ENCODE measurements at places on chromosomes 3 and 15.
A peak's percentile ranks its signal among the peaks of the same experiment; 100 is the strongest.

GRCh38 chr3:117165601-117166051, 456.0 kb downstream of the TUSC7 start:
- no peak for DNase-seq

DNA sequence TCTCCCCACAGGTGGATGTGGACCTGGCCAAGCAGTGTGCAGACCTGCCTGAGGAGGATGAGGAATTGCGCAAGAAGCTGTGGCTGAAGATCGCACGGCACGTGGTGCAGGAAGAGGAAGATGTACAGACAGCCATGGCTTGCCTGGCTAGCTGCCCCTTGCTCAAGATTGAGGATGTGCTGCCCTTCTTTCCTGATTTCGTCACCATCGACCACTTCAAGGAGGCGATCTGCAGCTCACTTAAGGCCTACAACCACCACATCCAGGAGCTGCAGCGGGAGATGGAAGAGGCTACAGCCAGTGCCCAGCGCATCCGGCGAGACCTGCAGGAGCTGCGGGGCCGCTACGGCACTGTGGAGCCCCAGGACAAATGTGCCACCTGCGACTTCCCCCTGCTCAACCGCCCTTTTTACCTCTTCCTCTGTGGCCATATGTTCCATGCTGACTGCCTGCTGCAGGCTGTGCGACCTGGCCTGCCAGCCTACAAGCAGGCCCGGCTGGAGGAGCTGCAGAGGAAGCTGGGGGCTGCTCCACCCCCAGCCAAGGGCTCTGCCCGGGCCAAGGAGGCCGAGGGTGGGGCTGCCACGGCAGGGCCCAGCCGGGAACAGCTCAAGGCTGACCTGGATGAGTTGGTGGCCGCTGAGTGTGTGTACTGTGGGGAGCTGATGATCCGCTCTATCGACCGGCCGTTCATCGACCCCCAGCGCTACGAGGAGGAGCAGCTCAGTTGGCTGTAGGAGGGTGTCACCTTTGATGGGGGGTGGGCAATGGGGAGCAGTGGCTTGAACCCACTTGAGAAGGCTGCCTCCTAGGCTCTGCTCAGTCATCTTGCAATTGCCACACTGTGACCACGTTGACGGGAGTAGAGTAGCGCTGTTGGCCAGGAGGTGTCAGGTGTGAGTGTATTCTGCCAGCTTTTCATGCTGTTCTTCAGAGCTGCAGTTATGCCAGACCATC, 8.6 kb downstream of the VPS18 start:
- no peak for DNase-seq

- peak; percentile 82 for DNase-seq
These were observed 401.3 kb upstream of the CFAP20DC start for GRCh38 chr3:59450946-59451763.

- DNase-seq: no peak
These were observed 929.5 kb upstream of the ALCAM start for GRCh38 chr3:104437131-104437750.

DNA sequence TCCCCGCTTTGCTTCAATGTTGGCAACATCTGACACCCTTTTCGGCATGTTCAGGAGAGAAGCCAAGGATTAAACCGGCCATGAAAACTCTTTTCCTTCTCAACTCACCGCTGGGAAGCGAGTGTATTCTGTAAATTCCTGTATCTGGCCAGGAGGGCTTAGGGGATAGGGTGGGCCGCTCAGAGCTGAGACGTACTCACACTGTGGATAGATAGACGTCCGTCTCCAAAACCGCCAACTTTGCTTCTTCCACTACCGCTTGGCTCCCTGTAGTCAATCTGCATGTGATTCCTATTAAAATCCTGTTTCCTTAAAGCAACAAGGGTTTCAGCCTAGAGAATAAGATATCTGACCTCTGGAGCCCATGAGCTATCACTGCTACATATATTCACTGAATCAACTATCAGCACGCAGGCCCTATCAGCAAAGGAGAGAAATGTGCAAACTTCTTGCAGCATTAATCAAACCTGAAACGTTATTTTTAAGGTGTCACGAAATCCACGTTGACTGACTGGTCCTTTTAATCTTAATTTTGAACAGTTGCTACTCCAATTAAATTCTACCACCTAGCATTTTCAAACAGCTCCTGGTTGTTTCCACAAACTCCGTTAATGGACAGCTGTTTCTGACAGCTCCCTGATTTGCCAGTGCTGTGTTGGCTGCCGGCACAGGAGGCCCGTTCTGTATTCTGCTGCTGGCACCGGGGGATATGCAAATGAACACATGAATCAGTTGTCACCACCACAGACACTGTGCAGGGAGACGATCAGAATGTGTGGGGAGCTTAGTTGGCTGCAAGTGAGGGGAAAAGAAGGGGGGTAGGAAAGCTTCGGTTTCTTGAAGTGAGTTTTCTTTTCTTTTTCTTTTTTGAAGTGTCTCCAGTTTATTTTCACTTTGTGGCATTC, 438.9 kb upstream of the ARRDC4 start:
- DNase-seq: no peak

- no peak for DNase-seq
These were observed 24.7 kb downstream of the GPR171 start for GRCh38 chr3:151178208-151178845.

DNA sequence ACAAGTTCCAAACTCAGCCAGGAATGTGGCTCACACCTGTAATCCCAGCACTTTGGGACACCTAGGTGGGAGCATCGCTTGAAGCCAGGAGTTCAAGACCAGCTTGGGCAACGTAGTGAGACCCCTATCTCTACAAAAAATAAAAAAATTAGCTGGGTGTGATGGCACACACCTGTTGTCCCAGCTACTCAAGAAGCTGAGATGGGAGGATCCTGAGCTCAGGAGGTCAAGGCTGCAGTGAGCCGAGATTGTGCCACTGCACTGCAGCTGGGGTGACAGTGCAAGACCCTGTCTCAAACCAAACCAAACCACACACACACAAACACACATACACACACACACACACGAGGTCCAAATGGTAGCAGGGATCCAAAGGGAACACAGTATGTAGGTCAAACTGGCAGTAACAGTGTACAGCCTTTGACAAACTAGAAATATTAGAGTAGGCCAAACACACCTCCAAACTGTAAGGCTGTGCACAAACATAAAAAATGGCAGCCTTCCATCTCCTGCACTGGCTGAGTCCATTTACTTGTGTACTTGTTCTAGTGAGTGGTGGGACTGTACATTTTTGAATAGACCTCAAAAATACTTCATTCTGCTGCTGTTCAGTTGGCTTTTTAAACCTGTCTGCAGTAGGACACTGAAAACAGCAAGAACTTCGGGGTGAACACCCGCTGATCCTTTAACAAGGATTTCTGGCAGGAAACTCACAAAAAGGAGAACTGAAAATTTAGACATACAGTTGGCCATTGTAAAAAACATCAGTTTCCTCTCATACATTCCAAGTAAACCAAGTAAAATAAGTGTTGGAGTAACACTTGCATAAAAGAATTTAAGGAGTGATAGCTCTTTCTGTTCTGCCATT, 33.6 kb downstream of the INTS14 start:
- no peak for DNase-seq

GRCh38 chr3:105614288-105615030, 247.8 kb downstream of the ALCAM start:
- no peak for DNase-seq

GRCh38 chr3:90091549-90091948, 984.1 kb downstream of the EPHA3 start:
- DNase-seq: no peak

- DNase-seq: no peak
These were observed 14.4 kb upstream of the MITF start for GRCh38 chr3:69724722-69725435.

- DNase-seq: no peak
These were observed 5.0 kb downstream of the SLC22A13 start for GRCh38 chr3:38270606-38271005.

DNA sequence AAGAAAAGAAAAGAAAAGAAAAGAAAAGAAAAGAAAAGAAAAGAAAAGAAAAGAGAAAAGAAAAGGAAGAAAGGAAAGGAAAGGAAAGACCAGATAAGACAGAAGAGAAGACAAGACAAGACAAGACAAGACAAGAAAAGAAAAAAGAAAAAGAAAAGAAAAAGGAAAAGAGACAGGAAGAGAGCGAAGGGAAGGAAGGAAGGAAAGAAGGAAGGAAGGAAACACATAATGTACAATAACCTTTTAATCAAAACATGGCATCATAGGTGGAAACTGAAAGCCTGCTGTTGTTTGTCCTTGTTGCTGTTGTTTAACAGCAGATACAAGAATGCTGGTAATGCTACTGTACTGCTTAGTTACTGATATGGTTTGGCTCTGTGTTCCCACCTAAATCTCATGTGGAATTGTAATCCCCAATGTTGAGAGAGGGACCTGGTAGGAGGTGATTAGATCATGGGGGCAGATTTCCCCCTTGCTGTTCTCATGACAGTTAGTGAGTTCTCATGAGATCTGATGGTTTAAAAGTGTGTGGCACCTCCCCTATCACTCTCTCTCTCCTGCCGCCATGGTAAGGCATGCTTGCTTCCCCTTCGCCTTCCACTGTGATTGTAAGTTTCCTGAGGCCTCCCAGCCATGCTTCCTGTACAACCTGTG, 67.3 kb downstream of the MCF2L2 start:
- DNase-seq: no peak

- no peak for DNase-seq
These were observed 661 bp upstream of the PARP14 start for GRCh38 chr3:122679882-122680474.

- no peak for DNase-seq
These were observed 153.2 kb downstream of the LRRC28 start for GRCh38 chr15:99404454-99404853.

- no peak for DNase-seq
These were observed 152.5 kb downstream of the FOXP1 start for GRCh38 chr3:71430941-71431552.

DNA sequence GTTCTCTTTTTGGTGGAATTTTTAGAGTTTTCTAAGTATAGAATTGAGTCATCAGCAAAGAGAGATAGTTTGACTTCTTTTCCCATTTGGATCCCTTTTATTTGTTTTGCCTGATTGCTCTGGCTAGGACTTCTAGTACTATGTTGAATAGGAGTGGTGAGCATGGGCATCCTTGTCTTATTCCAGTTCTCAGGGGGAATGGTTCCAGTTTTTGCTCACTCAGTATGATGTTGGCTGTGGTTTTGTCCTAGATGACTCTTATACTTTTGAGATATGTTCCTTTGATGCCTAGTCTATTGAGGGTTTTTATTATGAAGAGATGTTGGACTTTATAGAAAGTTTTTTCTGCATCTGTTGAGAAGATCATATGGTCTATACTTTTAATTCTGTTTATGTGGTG, 72.5 kb downstream of the TNFAIP8L3 start:
- DNase-seq: no peak

GRCh38 chr3:12974819-12975218, 98.4 kb downstream of the IQSEC1 start:
- no peak for DNase-seq

- no peak for DNase-seq
These were observed 100.7 kb downstream of the GALK2 start for GRCh38 chr15:49270541-49271421.

GRCh38 chr15:51846463-51847230, 17.2 kb downstream of the TMOD3 start:
- no peak for DNase-seq

DNA sequence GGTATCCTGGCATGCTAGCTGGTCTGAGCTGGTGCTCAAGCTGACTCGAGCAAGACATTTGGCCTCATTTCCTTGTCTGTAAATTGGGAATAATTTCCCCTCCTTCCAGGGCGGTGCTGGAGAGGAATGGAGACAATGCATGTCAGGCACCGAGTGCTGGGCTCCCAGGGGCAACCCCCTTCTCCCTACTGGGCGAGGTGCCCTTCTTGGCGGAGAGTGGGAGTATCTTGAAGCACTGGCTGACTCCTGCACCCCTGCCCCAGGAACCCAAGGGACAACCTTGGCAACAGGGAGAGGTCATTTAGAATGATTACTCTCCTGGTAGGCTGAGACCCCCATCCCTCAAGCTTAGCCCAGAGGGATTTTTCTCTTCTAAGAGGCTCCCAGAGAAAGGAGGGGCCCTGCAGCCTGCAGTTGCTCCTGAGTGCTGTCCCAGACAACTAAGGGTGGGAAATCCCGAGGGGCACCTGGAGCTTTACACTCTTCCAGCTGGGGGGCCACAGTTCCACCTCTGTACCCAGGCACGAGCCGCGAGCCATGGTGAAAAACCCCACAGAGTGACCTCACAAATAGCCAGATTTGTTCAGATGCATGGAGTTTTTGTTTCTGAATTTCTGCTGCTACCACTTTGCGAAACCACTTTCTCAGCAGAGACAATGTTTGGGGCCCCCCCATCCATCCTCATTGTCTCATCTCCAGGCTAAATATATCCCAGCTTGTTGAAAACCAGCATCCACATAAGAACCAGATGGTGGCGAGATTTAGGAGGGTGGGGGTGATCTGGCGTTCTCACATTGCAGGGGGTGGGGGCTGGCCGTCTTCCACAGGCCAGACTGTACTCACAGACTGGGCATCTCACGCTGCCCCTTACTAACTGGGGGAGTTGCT, 44.8 kb downstream of the ABTB1 start:
- no peak for DNase-seq

DNA sequence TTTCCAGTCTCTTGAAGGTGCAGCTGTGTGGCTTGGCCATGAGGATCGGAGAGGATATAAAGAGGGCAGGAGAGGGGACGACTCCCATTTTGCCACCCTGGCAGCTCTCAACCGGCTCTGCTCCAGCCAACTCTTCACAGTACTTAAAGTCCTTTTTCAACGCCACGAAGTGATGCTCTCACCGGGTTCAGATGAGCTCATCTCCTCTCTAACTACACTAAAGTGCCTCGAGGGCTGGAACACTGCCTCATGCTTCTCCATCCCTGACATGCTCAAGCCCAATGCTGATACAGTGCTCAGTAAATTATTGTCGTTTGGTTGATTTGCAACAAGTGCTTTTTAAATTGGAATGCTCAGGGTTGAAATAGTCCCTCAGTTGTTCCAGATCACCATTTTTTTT, 97.8 kb downstream of the GTPBP8 start:
- DNase-seq: no peak

- DNase-seq: no peak
These were observed 31.8 kb downstream of the CYP8B1 start for GRCh38 chr3:42843713-42844411.

GRCh38 chr3:149579838-149580542, 77.8 kb downstream of the WWTR1 start:
- no peak for DNase-seq

GRCh38 chr3:106114220-106114619, 245.4 kb upstream of the CBLB start:
- no peak for DNase-seq

GRCh38 chr15:31080591-31081014, 20.9 kb downstream of the TRPM1 start:
- peak; percentile 50 for DNase-seq

DNA sequence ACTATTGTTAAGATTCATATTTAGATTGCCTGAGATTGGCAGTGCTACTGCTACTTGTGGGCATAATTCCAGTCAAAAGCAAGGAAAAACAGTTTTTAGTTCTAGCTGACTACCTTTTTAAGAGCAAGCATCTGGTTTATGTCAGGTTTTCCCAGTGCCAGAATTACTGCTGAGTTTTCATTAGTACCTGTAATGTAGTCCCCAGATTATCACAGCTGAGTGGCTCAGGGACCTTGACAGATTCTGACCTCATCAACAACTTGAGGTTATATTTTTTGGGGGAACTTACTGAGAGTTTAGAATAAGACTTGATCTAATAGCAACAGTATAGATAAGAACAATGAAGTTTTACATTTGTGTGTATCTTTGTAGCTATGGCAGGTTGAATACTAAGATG, 31.0 kb downstream of the NXPE3 start:
- no peak for DNase-seq
